CD8-positive, alpha-beta memory T cell (primary cell): ENCODE measurements at places on chromosomes 2 and 18.

GRCh38 chr2:215751200-215751910, 262.0 kb downstream of the MREG start:
- no peak for DNase-seq

- no peak for DNase-seq
Observed at GRCh38 chr2:190682168-190682567, 33.3 kb downstream of the NAB1 start.

DNA sequence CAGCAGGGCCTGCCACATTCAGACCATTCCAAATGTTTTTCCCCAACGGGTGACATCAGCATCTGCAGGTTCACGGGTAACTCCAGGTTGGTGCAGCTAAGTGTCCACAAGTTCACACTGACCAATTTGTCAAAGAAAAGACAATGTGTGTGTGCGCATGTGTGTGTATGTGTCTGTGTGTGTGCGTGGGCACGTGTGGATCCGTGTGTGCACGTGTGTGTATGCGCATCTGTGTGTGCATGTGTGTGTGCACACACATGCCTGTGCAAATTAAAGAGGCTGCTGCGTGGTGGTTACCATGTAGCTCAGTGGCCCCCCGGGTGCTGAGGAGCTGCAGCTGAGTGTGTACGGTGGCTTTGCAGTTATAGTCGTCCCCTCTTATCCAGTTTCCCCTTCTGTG, 187.4 kb downstream of the TMEM18 start:
- DNase-seq, result no peak

- DNase-seq, result no peak
Observed at GRCh38 chr18:62399781-62400308, 74.7 kb downstream of the TNFRSF11A start.

GRCh38 chr2:36371070-36371874, 15.7 kb downstream of the CRIM1 start:
- DNase-seq, result no peak

DNA sequence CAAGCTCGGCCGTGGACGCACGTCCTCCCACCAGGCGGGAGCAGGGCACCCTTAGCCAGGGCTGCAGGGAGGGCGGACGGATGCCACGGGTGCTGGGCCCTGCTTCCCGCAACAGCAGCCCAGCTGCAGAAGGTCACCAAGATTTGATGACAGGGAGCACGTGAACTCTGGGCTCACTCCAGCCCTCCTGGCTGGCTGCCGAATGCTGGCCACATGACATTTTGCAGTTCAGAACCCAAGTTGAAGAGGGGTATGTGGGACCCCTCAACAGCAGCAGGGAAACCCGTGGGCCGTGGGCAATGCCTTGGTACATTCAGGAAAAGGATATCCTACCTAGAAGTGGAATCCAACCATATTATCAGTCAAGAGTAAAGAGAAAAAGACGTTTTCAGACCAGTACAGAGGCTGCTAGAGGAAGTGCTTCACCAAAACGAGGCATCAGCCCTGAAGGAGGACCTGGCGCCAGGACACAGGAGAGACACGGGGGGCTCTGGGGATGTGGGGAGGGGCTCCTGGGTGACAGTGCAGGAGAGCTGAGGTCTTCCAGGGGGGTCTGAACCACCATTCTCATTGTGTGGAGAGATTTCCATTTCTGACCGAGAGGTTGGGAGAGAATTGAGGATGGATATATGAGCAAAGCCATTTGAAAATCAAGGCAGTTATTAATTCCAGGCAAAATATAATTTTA, 107.4 kb upstream of the CTDP1 start:
- DNase-seq, result no peak

- DNase-seq, result no peak
Observed at GRCh38 chr18:22900558-22901238, 32.4 kb upstream of the RBBP8 start.

DNA sequence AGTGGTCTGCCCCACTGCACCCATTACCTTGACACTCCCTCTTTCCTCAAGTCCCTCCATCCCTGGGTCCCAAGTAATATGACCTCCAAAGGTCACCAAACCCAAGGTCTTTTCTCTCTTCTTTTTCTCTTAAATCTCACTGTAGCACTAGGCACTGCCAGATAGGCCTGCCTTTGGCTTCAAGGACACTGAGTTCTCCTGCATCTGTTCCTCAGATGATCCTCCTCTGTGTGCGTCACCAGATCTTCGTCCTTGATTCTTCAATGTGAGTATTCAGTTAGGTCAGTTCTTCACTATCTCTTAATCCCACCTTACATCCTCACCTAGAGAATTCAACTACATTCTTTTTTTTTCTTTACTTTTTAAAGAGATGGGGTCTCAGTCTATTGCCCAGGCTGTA, 249.2 kb downstream of the NBAS start:
- no peak for DNase-seq

DNA sequence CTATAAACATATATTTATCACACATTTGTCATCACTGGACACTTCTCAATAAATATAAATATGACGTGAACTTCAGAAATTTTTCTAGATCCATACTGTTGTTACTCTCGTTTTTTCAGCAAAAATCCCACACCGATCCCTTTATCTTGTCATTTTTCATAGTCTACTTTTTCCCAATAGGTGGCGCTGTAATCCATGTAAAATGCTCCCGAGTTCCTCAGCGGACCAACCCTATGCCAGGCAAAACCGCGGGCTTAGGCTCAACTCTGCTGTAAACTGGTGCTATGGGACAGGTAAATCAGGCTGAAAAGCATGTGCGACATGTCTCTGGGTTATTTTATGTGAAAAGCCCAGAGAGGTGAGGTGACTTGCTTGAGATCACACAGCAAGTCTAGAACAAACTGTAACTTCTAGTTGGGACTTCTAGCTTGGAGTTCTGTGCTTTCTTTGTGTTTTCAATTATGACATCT, 104.0 kb downstream of the COBLL1 start:
- DNase-seq, result no peak

- peak; percentile 3 for DNase-seq
Observed at GRCh38 chr2:201680743-201681142, 17.7 kb downstream of the MPP4 start.

DNA sequence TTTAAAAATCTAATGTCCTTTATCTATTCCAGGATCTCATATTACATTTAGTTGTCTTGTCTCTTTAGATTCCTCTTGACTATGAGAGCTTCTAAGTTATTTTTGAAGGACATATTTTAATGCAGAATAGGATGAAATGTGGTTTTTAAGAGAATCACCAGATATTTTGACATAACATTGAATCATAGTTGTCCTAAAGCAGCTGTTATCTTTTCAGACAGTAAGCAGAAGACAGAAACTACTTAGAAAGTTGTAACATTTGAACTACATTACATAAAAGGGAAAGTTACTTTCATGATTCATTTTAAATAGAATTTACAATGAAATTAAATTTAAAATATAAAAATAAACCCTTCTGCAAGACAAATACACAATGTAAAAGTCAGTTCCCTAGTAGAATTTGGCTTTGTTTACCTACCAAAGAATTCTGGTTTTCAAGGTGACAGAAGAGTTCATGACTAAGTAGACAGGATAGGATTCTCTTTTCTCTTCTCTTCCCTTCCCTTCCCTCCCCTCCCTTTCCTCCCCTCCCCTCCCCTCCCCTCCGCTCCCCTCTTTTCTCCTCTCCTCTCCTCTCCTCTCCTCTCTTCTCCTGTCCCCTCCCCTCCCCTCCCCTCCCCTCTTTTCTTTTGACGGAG, 186.0 kb downstream of the DIS3L2 start:
- no peak for DNase-seq

GRCh38 chr2:51505533-51505932, 473.6 kb upstream of the NRXN1 start:
- DNase-seq, result no peak

DNA sequence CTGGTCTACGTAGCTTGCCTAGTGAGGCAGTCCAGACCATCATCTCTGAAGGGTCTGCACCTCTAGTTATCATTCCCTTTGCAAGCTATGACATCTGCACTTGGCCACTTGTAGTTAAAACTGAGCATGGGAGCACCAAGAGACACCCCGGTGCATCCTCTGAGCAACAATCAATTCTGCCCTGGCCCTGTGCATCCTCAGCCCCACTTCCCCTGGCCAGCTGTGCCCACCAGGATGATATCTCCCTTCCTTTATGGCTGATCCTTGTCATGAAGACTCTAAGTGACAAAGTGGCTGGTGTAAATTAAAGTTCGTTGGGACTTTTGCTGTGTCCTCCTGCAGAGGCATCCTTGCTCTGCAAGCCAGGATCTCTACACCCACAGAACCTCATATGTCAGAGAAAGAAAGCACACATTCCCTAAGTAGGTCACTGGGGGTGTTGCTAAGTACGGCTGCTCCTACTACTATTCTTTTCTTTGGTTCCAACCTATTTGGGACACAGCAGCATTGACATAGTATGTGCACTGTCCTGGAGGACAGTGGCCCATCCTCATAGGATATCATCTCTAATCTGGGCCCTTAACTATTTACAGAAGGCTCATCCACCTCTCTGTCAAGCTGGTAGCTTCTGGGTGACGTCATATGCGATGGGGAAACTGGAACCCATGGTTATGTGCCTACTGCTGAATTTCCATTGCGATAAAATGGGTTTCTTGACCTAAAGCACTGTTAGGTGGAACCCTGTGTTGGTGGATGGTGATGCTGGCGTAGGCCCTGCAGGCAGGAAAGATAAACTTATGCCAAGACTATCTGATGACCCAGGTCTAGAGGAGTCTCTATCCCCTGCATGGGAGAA, 384.3 kb upstream of the ID2 start:
- no peak for DNase-seq

GRCh38 chr2:106537047-106537446, 49.9 kb downstream of the CD8B2 start:
- no peak for DNase-seq

DNA sequence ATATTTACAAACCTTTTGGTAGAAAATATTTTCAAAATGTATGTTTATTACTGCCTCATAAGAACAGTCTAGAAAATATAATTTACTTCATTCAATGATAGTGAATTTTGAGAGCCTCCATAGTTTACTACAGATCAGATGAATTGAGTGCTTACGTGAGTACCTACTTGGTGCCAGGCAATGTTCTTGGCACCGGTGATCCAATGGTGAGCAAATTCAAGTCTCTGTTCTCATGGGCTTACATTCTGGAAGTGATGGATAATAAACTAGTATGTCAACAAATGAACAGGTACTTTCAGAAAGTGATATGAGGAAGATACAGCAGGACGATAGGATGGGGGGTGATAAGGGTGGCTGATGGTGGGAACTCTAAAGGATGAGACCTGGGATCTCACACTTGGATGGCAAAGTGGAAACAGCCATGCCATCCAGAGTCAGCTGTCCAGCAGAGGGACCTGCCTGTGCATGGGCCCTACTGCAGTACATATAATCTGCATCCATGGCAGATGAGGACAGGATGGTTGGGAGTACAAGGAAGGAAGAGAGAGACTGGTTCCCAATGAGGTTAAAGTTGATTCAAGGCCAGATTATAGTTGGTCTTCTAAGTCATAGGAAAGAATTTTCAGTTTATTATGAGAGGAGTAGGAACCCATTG, 277.0 kb downstream of the NEDD4L start:
- DNase-seq, result no peak

- no peak for DNase-seq
Observed at GRCh38 chr18:59846814-59847490, 52.8 kb upstream of the PMAIP1 start.

DNA sequence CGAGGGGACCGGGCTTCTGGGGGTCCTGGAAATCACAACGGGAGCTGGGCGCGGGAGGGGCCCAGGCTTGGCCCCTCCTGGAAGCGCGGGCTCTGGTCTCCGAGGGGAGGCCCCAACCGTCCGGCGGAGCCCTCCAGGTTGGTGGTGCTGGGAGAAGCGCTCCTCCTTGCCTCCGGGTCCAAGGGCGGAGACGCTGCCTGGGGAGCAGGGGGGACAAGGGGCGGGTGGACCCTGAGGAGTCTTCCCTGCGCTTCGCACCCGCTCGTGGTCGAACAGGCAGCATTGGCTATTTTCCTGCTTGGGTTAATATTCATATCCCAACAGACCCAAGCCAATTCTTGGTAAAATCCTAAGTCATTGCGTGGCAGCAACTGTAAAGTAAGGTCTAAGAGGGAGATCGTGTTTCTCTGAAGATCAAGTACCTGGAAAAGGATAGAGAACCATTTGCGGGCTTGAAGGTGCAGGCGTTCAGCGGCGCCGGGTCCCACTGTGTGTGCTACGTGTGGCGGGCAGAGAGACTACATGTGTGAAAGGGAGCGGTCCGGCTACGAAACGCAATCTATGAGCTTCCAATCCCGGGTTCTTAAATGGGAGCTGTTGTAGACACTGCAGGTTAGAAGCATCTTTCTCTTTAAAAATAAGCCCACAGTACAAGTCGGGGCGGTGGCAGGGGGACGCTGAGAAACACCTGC, 805 bp downstream of the CIDEA start:
- no peak for DNase-seq

DNA sequence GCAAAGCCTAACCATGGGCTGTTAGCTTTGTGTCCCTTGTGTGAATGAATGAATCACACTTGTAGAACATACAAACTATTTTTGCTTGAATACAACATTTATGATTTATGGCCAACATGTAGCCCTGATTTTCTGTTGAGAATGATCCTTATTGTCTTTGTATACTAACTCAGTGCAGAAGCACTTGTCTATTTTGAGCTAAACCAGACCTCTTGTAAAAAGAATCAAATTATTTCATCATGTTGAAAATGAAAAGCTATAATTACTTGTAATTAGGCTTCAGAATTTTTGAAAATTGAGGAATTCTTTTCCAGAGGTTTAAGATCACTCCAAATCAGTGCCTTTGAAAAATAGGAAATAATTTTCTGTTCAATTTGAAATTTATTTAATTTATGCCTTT, 85.9 kb downstream of the ZNF407 start:
- DNase-seq, result no peak

- no peak for DNase-seq
Observed at GRCh38 chr2:58660046-58660445, 418.9 kb upstream of the FANCL start.
